ENCODE measurements at places on chromosomes 1 and 21. TPM values are rescaled to one million over a fixed set of nuclear protein-coding genes. Genes with fewer than 3 reads are reported as not detected.

Gene CITED4
- total RNA-seq = 10.9 TPM

Gene KCNH1
- not detected for total RNA-seq

Gene IFT25
- 31.4 TPM for total RNA-seq

Gene KRTAP8-1
- total RNA-seq = not detected

Measured in endothelial cell of umbilical vein (primary cell).